Breast epithelium (tissue), 4 donors: ENCODE measurements at places on chromosomes 13 and 19. TPM values are rescaled to one million over a fixed set of nuclear protein-coding genes. Genes with fewer than 3 reads are reported as not detected.

DNA sequence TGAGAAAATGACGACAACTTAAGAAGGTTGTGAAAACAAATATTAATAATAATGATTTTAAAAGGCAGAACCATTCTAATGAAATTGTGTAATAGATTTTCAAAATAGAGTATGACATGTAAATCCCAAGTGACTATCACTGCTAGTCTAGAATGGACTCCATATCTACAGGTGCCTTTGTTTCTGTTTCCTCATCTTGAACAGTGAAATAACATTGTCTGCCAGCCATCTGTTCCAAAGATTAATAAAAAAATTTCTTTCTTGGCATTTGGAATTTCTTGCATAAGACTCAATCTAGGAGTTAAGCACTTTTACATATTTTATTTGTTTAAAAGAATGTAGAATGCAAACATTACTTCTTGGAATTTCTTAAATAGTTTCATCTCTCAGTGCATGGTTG is 520.1 kb upstream of the ARGLU1 start:
- H3K36me3 ChIP-seq: no peaks in the 10 kb centered on the region
- no peak overlapping the region for H3K27ac ChIP-seq
- H3K4me1 ChIP-seq: no peaks in the 10 kb centered on the region
- no peak for DNase-seq

DNA sequence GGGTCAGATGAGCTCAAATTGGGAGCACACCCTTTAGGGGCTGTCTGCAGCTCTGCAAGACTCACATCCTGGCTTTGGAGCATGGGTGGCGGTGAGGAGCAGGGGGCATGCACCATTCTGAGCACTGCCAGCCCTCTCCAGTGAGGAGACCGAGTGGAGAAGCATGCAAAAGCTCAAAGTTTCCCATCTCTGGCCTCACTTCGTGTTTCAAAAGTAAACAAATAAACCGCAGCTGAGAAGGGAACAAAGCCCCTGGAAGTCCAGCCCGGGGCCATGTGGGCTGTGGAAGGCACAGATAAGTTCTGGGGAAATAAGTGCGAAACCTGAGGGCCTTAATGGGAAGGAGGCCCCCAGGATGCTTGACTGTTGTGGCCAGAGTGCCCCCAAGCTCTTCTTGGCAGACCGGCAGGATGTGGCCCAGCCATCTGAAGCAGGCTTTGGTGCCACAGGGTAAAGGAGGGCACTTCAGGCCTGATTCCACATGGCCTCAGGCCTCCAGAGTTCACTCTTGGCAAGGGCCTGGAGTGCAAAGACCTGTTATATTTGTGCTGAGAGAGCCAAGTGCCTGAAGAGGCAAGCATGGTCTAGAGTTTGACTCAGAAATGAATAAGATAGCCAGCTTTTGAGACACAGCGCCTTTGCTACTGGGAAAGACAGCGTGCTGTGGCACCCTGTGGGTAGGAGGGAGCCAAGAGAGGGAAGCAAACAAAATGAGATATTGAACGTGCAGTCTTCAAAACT is 1.2 kb downstream of the MEDAG start:
- H3K27me3 ChIP-seq: peaks cover 10% of the 10 kb centered on the region
- H3K36me3 ChIP-seq: no peaks in the 10 kb centered on the region
- H3K27ac ChIP-seq: peak overlapping the region; percentile 77
- H3K4me3 ChIP-seq: peak overlapping the region; percentile 83
- H3K4me1 ChIP-seq: no peaks in the 10 kb centered on the region

GRCh38 chr13:48586591-48587103 is 53.8 kb upstream of the RCBTB2 start:
- no peaks in the 10 kb centered on the region for H3K27me3 ChIP-seq
- no peak for DNase-seq

- H3K36me3 ChIP-seq: no peaks in the 10 kb centered on the region
- no peak for DNase-seq
- H3K4me3 ChIP-seq: peak overlapping the region; percentile 98
- peak overlapping the region; percentile 90 for H3K27ac ChIP-seq
Observed at GRCh38 chr19:49512970-49513745, 697 bp downstream of the FCGRT start.

ANGPTL8 gene
- total RNA-seq: not detected

ZIK1 gene
- 6.9 TPM for total RNA-seq

GRCh38 chr13:106182404-106182803 is 353.1 kb downstream of the EFNB2 start:
- DNase-seq: no peak
- H3K4me3 ChIP-seq: no peak overlapping the region
- H3K4me1 ChIP-seq: no peaks in the 10 kb centered on the region

- DNase-seq: no peak
- H3K4me3 ChIP-seq: no peak overlapping the region
- no peak overlapping the region for H3K27ac ChIP-seq
- no peaks in the 10 kb centered on the region for H3K27me3 ChIP-seq
Observed at GRCh38 chr13:27404680-27405079, 19.7 kb upstream of the GTF3A start.

GRCh38 chr19:55377356-55378131 is 918 bp downstream of the TMEM190 start:
- no peaks in the 10 kb centered on the region for H3K4me1 ChIP-seq
- H3K27ac ChIP-seq: no peak overlapping the region
- peaks cover 17% of the 10 kb centered on the region for H3K27me3 ChIP-seq
- H3K4me3 ChIP-seq: no peak overlapping the region
- no peak for DNase-seq
- H3K36me3 ChIP-seq: no peaks in the 10 kb centered on the region
